Activated B cell treated with CpG ODN at 0.5 μM for 24 hours (primary cell): ENCODE measurements at places on chromosomes 16 and 17.
A peak's percentile ranks its signal among the peaks of the same experiment; 100 is the strongest.

DNA sequence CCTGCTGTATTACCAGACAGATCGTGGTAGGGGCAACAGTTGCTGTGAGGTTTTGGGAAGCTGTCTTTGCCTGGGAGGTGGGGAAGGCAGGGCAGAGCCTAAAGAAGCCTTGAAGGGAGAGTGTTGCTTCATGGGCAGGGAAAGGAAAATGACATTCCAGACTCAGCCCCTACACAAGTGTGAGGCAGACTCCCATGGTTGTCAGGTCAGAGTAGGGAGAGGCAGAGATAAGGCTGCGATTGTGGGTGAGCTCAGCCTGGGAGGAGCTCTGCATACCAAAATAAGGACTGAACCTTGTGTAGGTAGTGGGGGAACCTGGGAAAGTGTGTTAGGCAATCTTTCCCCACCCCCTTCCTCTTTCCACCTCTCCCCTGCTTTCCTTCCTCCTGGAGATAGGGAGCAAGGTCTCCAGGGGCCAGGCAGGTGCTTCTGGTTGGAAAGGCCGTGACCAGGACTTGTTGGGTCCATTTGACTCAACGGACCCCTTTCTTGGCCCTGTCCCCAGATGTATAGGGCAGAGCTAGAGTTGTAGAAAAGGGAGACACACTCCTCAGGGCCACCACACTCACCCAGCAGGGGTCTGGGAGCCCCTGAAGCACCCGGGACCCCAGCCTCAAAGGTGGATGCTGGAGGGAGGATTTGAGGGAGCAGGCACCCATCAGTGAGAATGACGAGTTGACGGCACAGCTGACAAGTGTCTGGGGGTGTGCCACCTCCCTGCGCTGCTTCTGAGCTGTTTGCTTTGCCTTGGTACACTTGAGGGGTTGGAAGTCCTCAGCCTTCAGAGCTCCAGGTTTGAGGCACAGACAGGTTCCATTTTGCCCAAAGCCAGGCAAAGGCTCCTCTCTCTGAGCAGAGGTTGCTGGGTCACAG, 18.5 kb upstream of the TOB1 start:
- no peaks in the 10 kb centered on the region for H3K27me3 ChIP-seq
- H3K4me1 ChIP-seq, result peaks cover 13% of the 10 kb centered on the region
- no peak overlapping the region for H3K27ac ChIP-seq

- H3K36me3 ChIP-seq, result no peaks in the 10 kb centered on the region
- no peaks in the 10 kb centered on the region for H3K4me1 ChIP-seq
- no peak overlapping the region for H3K27ac ChIP-seq
- H3K4me3 ChIP-seq, result no peak overlapping the region
- no peak for DNase-seq
Observed at GRCh38 chr16:86064431-86065250, 165.7 kb downstream of the IRF8 start.

DNA sequence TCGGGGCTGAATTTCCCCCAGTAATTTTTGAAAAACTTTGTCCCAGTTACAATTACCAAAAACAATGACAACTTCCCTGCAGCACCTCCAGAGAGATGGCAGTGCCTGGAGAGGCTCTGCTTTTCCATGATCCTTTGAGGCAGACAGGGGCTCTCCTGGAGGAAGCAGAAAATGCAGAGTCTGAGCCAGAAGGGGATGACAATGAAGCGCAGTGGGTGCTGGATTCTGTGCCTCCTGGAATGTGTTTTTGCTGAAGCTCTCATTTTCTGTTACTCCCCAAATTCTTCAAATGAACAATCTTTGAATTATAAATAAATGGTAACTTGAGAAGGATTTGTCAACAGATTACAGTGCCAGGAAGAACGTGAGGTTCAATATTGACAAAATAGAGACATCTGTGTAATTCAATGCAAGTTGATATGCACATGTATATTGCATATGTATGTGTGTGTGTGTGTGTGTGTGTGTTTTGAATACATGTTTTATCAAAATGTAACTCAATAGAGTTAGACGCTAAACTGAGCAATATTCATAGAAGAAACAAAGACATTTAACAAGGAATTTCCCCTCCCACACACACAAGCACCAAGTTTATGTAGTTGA, 9.7 kb upstream of the RUSF1 start:
- H3K4me1 ChIP-seq, result no peaks in the 10 kb centered on the region
- H3K27ac ChIP-seq, result no peak overlapping the region
- no peak for DNase-seq

DNA sequence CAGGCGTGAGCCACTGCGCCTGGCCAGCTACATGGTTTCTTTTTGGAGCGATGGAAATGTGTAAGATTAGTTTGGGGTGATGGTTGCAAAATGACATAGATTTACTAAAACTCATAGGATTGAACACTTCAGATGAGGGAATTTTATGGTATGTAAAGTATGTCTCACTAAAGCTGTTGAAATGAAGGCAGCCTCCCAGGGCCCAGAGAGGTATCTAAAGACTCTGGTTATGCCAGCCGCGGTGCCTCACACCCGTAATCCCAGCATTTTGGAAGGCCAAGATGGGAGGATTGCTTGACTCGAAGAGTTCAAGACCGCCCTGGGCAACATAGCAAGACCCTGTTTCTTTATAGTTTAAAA, 254.9 kb downstream of the PARN start:
- H3K27me3 ChIP-seq, result no peaks in the 10 kb centered on the region
- no peaks in the 10 kb centered on the region for H3K36me3 ChIP-seq
- no peak overlapping the region for H3K4me3 ChIP-seq
- H3K4me1 ChIP-seq, result peaks cover 9% of the 10 kb centered on the region

DNA sequence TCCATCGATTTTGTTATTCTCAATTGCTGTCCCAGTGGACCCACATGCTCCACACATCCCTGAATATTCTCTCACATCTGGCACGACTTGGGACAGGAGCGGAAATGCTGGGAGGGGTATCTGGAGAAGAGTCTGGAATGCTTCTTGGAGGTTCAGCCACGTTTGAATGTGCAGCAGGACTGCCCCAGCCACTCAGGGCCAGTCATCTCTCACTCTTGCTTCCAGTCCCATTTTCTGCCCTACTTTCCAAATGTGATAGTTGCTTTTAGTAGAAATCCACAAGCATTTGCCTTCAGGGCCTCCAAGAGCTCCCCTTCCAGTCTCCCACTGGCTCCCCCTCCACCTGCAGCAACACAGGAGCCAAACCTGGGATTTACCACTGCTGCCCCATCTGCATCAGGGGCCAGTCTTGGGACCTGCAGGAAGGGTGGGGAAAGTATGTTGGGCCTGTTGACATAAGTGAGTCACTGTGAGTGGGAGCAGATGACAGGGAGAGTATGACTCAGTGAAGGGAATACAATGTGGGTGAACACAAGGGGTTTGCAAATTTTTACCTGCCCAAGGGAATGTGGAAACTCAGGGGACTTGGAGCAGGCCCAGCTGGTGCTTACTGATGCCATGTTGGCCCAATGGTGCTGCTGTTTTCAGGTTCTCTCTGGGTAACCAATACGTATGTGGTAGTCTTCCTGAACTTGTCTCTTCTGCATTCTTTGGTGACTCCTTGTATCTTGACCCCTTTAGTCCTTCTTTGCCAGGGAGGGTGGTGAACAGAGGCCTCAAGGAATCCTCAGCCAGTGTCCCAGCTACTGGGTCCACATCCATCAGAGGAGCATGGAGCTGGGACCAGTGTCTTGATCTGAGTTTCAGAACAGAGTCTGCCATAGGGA, 78.8 kb upstream of the CRHR1 start:
- no peak overlapping the region for H3K27ac ChIP-seq
- H3K4me3 ChIP-seq, result no peak overlapping the region
- DNase-seq, result no peak
- peaks cover 56% of the 10 kb centered on the region for H3K27me3 ChIP-seq

DNA sequence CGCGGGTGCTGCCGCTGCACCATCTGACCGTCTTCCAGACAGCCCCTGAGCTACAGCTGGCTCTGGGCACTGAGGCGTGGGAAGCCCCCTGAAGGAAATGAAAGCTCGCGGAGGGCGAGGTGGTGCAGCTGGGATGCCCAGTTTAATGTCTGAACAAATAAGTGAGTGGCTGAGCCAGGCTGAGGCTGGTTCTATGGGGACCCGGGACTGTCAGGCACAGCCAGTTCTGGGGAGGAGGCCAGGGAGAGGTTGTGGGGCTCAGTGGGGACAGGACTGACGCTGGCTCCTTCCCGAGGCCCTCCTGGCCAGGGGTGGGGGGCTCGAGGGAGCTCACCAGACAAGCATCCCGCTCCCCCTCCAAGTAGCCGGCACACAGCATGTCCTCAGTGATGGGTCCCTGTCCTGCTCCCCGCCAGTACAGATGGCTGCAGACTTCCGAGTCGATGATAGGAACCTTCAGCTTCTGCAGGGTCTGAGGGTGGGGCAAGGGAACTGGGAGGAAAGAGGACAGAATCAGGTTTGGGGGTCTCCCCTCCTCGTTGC, 4.4 kb downstream of the PRSS22 start:
- no peak overlapping the region for H3K27ac ChIP-seq
- H3K36me3 ChIP-seq, result no peaks in the 10 kb centered on the region
- no peak overlapping the region for H3K4me3 ChIP-seq
- peaks cover 28% of the 10 kb centered on the region for H3K27me3 ChIP-seq
- H3K4me1 ChIP-seq, result peaks cover 4% of the 10 kb centered on the region

- H3K27me3 ChIP-seq, result peaks cover 61% of the 10 kb centered on the region
- peaks cover 1% of the 10 kb centered on the region for H3K4me1 ChIP-seq
- H3K27ac ChIP-seq, result no peak overlapping the region
- no peak for DNase-seq
Observed at GRCh38 chr16:85175724-85176233, 63.5 kb upstream of the CIBAR2 start.

DNA sequence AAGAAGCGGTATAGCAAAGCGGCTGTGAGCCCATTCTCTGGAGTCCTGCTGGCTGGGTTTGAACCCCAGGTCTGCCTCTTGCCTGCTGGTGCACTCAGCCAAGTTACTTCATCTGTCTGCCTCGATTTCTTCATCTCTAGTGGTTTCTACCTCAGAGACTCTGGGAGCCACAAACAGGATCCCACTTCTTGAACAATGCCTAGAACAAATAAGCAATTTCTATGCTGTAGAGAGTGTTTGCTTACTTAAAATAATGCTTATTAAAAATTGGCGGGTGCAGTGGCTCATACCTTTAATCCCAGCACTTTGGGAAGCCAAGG, 75.5 kb downstream of the CMIP start:
- H3K4me1 ChIP-seq, result peaks cover 36% of the 10 kb centered on the region
- no peak for DNase-seq
- peak overlapping the region; percentile 59 for H3K27ac ChIP-seq
- H3K36me3 ChIP-seq, result peaks cover 21% of the 10 kb centered on the region
- H3K4me3 ChIP-seq, result no peak overlapping the region

GRCh38 chr16:66950971-66951790, 9.9 kb upstream of the CES3 start:
- H3K27me3 ChIP-seq, result peaks cover 24% of the 10 kb centered on the region
- H3K36me3 ChIP-seq, result no peaks in the 10 kb centered on the region
- no peak overlapping the region for H3K27ac ChIP-seq
- H3K4me3 ChIP-seq, result no peak overlapping the region
- peaks cover 17% of the 10 kb centered on the region for H3K4me1 ChIP-seq

DNA sequence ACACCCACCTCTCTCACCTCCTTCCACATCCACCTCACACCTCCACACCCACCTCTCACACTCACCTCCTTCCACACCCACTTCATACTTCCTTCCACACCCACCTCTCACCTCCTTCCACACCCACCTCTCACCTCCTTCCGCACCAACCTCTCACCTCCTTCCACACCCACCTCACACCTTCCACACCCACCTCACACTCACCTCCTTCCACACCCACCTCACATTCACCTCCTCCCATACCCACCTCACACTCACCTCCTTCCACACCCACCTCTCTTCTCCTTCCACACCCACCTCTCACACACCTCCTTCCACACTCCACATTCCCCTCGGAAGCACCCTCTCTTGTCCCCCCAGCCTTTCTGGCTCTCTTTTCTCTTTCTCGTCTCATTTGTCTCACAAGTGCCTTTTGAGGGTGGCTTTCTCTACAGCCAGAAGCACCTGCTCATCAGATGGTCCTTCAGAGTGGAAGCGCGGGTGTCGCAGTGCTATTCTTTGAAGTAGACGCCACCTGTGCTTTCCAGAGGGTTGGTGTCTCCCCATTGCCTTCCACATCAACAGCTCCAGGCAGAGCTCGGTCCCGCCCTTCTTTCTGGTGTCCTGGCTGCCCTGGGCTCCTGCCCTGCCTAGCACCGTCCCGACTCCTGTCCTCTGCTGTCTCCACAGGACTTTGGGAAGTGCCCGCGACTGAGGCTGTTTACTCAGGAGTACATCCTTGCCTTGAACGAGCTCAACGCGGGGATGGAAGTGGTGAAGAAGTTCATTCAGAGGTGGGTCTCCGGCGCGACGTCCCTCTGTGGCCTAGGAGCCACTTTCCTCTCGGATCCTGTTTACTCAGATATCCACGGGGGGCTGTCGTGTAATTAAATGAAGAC, 109.4 kb upstream of the PLCG2 start:
- H3K27me3 ChIP-seq, result no peaks in the 10 kb centered on the region
- no peak overlapping the region for H3K4me3 ChIP-seq
- H3K36me3 ChIP-seq, result peaks cover 70% of the 10 kb centered on the region
- no peak for DNase-seq
- no peaks in the 10 kb centered on the region for H3K4me1 ChIP-seq
- H3K27ac ChIP-seq, result no peak overlapping the region
